Hematopoietic multipotent progenitor cell treated with erythropoietin and hydrocortisone succinate and interleukin-3 and kit ligand, for 6 days (in vitro differentiated cells): ENCODE measurements at places on chromosomes 7 and 10.

DNA sequence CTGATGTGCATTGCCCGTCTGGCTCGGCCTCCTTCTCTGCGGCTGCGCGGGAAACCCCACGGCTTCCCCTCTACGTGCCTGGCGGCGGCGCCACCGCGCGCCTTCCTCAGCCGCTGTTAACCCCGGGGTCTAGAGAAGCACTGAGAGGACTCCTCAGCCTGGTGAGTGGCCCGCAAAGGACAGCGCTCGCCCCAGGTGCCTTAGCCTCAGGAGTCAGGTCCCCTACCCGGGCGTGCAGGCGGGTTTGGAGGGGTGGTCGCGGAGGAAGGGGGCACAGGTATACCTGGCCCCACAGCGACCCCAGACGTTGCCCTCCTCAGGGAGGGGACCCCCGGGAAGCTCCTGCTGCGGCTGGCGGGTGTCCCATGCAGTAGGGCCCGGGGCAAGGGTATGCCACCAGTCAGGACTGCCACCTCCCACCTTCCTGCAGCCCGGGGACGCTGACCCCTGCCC lies 51.0 kb downstream of the ARL5B start:
- no peak for DNase-seq

DNA sequence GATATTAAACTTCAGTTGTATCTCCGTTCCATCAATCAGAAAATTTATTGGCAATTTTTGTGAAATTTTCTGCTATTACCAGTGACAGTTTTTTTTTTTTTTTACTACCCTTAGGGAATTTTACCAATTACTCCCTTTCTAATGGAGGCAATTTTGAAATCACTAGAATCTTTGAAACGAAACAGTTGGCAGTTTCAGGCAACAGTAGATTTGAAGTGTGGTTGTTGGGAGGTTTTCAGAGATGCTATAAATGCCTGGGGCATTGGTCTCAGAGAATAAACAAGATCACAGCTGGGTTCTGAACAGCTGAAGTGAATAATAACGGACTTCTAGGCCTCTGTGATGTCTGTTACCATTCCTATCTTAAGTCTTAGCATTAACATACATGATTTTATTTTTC lies 535.9 kb upstream of the POT1 start:
- DNase-seq = no peak

DNA sequence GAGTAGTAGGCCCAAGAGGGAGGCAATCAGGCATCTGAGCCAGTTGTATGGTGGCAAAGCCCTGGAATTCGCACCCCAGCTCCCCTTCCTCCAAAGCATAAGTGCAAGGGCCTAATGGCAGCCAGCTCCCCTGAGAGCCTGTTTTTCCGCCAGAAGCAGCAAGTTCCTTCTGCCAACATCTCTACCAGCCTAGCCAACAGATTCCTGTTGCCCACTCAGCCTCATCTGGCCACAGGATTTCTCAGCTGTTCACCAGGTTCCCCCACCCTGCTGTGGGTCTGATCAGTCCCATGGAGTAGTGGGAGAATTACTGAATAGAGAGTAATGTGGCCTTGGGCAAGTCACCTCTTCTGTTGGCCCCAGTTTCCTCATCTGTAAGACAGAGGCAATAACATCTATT lies 186.2 kb upstream of the PDE1C start:
- DNase-seq = no peak

DNA sequence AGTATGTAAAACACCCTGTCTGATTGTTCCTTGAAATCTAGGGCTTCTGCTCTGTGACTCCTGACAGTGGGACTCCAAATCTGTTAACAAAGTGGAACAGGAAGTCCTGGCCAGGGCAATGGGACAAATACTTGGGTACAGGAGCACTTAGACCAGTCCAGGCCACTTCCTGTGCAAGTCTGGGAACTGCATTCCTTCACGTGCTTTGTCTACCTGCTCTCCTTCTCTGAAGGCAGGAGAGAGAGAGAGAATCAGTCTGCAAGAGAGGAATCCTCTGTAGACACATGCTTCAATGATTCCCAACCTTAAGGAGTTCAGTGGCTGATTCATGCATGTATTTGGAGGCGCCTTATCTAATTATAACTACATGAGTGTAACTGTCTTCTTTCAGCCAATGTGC lies 530.2 kb downstream of the GATA3 start:
- no peak for DNase-seq

GRCh38 chr7:128166603-128167041 lies 74.5 kb upstream of the LEP start:
- DNase-seq = no peak
